ENCODE measurements at places on chromosomes 3 and 15.

GRCh38 chr3:161821591-161821990 is 325.0 kb downstream of the OTOL1 start:
- DNase-seq = no peak

DNA sequence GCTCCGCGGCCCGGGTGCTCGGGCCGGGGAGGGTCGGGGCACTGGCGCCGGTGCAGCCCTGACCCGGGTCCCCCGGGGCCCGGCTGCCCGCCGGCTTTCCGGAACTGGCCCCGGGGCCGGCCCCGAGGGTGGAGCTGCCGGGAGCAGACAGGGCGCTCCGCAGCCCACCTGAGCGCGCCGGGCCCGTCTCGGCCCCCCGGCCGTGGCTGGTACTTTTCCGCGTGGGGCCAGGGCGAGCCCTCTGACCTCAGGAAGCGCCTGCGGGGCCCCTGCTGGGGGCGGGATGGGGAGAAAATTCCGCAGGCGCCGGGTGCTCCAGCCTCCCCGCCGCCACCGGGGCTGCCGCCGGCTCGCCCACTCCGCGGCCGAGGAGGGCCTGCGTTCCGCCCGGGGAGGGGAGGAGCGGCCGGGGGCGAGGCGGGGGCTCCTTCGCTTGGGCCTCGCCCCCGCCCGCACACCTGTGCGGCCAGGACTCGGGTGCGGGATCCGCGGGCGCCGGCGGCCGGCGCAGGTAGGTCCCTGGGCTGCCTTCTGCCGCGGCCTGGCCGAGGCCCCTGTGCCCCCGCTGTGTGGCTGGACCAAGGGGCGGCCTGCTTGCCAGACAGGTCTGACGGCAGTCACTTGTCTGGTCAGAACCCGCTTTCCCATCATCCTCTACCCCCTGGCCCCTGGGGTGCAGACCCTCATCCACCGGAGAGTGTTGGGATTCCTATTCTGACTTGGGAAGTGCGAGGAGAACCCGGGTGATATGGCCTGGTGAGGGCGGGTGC is 3.5 kb downstream of the FURIN start:
- DNase-seq = peak; percentile 54

DNA sequence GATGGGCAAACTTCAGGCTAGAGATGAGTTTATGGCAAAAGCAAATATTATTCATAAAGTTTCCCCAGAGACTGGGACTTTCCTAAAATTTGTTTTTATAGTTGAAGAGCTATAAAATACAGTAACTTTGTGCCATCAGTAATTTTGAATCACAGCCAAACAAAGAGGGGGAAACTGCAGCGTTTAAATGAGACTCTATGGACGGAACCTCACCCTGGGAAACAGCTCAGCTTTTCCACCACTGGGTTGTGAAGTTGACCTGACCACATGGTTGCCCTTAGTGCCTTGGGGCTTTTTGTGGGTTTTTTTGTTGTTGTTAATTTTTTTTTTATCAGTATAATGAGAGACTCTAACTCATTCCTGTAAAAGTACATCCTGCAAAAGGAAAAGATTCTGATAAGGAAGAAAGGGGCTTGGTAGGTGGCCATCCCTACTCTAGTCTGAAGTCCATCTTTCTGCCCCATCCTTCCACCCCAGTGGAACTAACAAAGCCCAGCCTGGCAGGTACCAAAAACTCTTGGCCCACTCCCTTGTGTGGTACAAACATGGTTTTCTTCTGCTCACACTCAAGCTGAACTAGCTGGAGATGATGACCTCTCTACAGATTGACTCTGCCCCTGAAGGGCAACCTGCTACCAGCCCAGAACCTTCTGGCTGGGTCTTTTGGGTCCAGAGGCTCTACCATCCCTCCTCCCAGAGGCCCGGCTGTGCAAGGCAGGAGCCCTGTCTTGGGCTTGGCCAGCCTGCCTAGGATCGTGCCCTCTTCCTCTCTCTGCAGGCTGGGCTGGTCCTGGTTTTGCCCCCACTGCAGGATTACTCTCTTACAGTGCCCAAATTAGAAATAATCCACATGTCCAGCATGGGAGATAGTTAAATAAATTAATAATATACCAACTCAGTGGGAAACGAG is 41.2 kb downstream of the RLBP1 start:
- no peak for DNase-seq

GRCh38 chr15:61835496-61836106 is 224.6 kb downstream of the VPS13C start:
- DNase-seq = peak; percentile 83

- no peak for DNase-seq
Measured at GRCh38 chr15:44715142-44715796, 4.0 kb downstream of the B2M start.

DNA sequence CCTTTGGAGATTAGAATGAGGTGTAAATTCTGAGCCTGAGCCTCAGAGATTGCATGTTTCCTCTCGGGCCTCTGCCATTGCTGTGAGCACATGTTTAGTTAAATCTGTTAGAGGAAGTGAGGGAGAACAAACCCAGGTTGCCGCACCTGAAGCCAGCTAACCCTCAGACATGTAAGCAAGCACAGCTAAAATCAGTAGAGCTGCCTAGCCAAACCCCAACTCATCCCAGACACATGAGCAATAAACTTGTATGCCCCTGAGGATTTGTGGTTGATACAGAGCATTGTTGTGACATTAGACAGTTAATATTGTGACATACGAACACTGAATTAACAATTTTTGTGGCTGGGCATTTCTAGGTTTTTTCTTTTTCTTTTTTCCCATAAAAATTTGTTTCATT is 41.9 kb downstream of the NMD3 start:
- DNase-seq = no peak

DNA sequence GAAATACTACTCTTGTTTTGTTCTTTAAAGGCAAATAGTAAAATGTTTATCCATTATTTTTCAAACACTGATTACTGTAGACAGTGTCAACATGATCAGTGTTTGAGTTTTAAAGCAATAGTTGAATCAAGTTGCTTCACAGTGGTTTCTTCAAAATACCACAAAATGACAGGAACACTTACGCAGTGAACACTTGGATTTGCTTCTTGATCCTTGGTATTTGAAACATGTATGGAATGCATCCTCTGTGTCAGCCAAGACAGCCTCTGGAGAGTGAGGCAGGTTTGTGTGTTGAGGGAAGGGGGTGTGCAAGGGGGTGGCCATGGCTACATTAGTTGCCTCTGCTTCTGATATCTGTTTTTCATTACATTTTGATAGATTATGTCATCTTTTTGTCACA is 413.0 kb downstream of the RBMS3 start:
- peak; percentile 55 for DNase-seq

GRCh38 chr3:160259589-160259988 is 34.4 kb downstream of the C3orf80 start:
- no peak for DNase-seq

DNA sequence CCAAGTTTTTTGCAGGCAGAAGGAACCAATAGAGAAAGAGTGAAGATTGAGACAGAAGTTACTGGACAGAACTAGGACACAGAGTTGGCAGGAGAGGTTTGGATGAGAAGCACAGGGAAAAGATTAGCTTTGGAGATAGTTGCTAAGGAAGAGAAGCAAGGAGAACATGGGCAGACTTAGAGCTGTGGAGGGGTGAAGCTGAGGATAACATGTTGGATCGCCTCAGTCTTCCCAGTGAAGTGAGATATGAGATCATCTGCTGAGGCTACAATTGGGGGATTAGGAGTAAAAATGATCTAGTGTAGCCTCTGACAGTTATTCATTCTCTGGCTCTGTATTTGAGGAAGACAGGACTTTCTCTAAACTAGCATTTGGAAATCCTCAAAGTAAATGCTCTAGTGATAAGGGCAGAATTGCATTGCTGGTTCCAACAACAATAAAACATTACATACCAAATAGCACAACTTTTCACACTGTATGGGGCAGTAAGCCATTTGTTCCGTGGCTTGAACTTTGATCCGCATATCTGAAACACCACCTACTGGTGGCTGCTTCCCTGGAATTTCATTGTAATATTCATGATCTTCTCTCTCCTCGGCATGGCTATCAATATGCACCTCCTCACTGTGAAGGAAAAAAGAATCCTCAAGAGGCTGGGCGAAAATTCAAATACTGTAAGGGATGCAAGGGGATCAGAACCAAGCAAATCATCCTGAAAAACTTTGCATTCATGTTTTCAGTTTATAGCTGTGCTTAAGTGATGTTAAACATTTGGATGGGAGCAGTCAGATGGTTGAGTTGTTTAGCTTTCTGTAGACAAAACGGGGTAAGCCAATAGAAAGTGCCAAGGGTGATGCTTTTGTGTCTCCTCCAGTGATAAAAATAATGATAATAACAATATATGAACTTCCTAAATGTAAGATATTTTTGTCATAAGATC is 22.2 kb upstream of the EID1 start:
- DNase-seq = no peak

DNA sequence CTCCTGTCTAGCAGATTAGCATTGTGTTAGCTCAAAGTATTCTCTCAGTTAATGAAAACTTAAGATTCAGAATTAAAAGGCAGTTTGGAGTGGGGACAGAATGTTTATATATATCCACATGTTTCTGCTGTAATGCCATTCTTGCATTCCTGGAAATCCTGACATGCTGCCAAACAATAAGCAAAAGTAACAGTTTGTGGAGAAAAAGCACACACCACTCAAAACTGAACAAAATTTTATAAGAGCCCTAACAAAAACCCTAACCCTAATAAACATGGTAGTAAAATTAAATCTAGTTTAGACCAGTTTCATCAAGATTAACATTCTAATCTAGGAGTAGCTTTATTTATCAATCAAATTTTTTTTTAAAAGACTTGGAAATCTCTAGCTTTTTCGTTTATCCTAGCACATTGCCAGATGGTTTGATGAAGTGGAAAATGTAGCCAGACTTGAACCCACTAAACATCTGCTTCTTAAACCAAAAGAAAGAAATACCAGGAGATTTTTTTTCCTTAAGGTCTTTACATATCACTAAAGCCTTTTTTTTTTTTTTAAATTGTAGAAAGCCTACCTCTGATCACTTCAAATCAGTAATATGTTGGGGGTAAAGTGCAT is 3.7 kb downstream of the TCAIM start:
- DNase-seq = no peak

DNA sequence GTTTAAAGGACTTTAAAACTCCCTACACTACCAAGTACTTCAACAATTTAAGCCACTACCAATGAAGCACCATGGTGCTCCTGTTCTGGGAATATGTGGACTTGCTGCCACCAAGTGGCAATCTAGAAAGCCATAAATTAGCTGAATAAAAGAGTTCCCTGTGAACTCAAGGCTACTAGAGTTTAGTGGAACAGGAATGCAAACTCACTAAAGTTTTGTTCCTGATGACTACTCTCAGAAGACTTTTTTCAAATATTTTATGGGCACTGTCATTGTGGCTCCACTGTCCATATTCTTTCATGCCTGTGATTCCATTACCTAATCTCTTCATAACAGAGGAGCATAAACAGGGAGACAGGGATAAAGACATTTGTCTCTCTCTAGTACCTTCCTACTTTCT is 63.9 kb downstream of the TMCC1 start:
- DNase-seq = peak; percentile 39

GRCh38 chr3:22399566-22399965 is 648.6 kb upstream of the ZNF385D start:
- DNase-seq = no peak

GRCh38 chr15:96374499-96374898 is 44.0 kb downstream of the NR2F2 start:
- DNase-seq = no peak

GRCh38 chr3:195751560-195751959 is 30.8 kb downstream of the MUC20 start:
- DNase-seq = no peak

DNA sequence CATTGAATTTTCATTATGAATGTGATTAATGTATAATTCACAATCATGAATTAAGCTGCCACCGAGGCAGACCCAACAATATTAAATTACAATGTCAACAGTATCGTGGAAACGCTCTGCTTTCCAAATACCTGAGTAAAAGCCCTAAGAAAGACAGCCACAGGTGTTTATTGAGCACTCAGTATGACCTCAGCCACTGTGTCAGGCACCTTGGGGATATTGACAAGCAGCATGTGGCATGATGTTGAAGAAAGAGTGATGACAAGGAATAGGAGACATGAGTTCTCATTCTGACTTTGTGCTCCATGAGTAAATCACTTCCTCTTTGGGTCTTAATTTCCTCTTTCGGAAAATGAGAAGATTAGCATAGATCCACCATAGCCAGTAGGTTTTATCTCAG is 12.8 kb downstream of the C2CD4A start:
- DNase-seq = no peak

DNA sequence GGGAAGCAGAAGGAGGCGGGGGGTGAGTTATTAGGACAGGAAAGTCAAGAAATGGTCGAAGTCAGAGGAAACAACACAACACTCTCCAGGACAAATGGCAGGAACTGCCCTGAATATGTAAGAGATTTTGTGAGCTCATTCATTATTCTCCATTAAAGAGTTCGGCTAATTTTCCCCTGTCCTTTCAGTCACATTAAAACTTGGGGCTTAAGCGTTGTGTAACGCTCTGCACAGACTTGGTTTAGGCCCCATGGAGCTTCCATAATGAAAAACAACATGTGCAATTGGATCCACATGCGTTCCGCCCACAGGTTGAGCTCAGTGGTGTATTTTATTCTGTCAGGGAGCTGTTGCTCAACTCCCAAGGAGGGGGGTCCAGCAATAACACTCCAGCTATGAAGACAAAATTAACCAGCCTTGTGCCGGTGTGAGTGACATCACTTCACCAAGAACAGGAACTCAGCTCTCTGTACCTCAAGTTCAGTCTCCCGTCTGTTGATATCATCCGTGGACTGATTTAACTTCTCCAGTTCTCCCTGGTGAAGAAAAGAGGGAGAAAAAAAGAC is 2.3 kb downstream of the SH3BP5 start:
- no peak for DNase-seq

DNA sequence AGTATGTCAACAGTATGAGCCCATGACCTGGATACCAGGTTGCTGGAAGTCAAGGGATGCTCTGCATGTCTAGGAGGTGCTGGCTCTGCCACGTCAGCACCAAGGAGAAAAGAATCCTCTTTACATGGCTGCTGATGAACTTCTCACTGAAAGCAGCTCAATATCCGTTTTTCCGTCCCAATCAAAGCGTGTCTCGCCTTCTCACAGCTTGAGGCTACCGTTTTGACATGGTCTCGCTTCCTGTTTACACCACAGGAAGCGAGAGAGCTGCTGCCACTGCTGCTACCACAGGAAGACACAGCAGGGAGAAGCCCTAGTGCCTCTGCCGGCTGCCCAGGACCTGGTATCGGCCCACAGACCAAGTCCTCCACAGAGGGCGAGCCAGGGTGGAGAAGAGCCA is 27.3 kb downstream of the STARD5 start:
- DNase-seq = no peak

- peak; percentile 82 for DNase-seq
Measured at GRCh38 chr15:57551715-57552677, 39.7 kb upstream of the MYZAP start.

- peak; percentile 74 for DNase-seq
Measured at GRCh38 chr3:42501321-42501680, 1.1 kb upstream of the VIPR1 start.

- DNase-seq = no peak
Measured at GRCh38 chr3:74301056-74301455, 313.4 kb downstream of the CNTN3 start.

DNA sequence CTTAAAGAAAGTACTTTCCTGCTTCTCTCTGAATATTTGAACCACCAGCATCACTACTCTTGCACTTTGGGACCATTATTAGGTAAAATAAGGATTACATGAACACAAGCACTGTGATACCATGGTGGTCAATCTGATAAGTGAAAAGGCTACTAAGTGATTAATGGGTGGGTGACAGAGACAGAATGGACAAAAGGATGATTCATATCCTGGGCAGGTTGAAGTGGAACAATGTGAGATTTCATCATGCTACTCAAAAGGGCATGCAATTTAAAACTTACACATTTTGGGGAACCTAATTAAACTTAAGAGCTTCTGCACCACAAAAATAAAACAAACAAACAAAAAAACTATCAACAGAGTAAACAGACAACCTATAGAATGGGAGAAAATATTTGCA is 172.0 kb upstream of the CD96 start:
- no peak for DNase-seq

All from H9 (cell line).